Small intestine (tissue), 16 donors: ENCODE measurements at places on chromosomes 3 and 15. TPM values are rescaled to one million over a fixed set of nuclear protein-coding genes. Genes with fewer than 3 reads are reported as not detected.

ZNF80 gene
- not detected for polyA plus RNA-seq

GRCh38 chr15:100601617-100602063 is 344 bp downstream of the LINS1 start:
- DNase-seq = no peak

C3orf18 gene
- polyA plus RNA-seq = 3.9 TPM

ETV5 gene
- 4.4 TPM for polyA plus RNA-seq

XCR1 gene
- 0.13 TPM for polyA plus RNA-seq

DNA sequence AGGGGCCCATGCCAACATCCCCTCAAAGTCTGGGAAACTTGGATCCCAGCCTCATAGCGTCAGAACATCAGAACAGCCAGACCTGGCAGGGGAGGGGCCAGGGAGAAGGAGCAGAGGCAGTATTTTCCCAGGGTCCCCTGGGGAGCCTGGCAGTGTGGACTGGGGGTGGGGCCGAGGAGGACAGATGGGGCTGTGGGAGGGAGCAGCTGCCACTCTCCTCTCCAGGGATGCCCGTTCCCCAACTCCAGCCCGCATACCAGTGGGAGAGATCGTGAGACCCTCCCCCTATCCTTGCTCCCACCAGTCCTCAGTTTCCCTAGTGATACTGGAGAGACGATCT is 6.5 kb upstream of the DNAJB8 start:
- no peak for DNase-seq

DNASE1L3 gene
- 56.0 TPM for polyA plus RNA-seq

DNA sequence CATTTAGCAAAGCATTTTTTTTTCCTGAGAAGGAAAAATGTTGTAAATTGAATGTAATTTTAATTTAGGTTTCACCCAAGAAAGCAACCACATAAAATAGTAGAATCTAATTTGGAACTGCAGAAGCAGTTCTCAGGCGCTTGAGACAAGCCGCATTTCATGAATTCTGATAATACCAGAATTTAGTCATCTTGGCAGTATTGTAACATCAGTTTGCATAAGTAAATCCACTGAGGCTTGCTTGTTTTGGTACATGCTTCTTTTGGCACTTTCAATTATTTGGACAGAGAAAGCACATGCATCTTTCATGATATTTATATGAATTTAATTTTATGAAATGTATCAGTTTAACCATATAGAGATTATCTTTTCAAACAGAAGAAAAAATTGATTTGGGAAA is 389.7 kb upstream of the ROBO1 start:
- no peak for DNase-seq
